ENCODE measurements at places on chromosomes 5 and 9.

DNA sequence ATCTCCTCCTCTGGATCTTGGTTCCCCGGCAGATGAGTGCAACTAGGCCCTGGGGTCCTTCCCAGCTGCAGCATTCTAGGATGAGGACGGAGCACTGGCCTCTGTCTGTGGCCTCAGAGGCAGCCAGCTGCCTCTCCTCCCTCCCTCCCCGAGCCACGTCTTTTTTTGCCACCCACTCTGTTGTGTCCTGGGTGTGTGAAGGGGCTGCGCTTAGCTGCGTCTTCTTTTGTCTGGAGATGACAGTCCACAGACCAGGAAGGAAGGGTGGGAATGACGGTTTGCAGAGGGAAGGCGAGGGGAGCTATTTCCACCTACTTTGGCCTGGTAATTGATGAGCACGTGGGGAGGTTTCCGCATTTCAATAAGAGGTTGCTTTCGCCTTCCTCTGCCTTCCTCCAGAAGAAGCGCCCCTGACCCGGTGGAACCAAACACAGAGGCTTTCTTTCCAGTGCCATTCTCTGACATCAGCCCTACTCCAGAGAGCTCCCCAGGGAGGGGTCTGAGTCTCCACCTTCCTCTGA, 34.5 kb upstream of the GABRP start:
- DNase-seq = no peak

GRCh38 chr9:95100071-95100627, 217.4 kb downstream of the FANCC start:
- no peak for DNase-seq

DNA sequence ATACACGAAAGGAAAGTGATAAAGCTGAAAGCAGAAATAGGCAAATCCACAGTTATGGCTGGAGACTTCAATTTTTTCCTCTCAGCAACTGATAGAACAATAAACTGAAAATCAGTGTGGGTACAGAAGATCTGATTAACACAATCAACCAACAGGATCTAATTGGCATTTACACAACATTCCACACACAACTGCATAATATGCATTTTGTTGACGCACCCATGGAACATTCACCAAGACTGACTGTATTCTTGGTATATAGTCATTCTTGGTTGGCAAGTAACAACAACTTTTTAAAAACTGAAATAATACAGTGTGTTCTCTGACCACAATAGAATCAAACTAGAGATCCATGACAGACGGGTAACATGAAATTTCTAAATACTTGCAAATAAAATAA, 218.7 kb upstream of the S1PR3 start:
- no peak for DNase-seq

- DNase-seq = peak; percentile 84
Measured at GRCh38 chr5:151155775-151156506, 1.6 kb downstream of the ANXA6 start.

DNA sequence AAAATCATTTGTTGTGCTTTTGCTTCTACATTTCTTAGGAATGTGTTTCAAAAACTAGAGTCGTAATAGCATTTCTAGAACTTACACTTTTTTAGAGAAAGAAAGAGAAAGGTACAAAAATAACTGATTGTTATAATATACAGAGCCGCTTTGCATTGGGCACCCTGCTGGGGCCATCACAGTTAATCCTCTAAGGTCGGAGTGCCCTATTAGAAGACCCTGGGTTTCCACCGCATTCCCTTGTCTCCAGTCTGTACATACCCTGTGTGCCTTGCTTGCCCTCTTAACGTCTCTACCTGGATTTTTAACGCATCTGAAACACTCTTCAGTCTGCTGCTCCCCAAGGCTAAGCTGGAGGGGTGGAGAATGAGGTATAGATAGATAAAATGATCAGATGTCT, 1.3 kb downstream of the MARVELD2 start:
- no peak for DNase-seq

- DNase-seq = no peak
Measured at GRCh38 chr5:24737163-24737562, 92.4 kb upstream of the CDH10 start.
